ENCODE measurements at places on chromosomes 11 and 22. TPM values are rescaled to one million over a fixed set of nuclear protein-coding genes. Genes with fewer than 3 reads are reported as not detected.

Gene LRRN4CL
- 31.6 TPM for total RNA-seq

Gene CALCA
- not detected for total RNA-seq

Gene OR4D5
- 0.04 TPM for total RNA-seq

Gene OR2D2
- total RNA-seq: not detected

Gene ST3GAL4
- total RNA-seq: 26.8 TPM

Gene ADORA2A
- 8.9 TPM for total RNA-seq

Gene XKR3
- total RNA-seq: not detected

Gene SYT13
- total RNA-seq: 0.49 TPM

Gene BACE1-AS
- 5.9 TPM for total RNA-seq

DNA sequence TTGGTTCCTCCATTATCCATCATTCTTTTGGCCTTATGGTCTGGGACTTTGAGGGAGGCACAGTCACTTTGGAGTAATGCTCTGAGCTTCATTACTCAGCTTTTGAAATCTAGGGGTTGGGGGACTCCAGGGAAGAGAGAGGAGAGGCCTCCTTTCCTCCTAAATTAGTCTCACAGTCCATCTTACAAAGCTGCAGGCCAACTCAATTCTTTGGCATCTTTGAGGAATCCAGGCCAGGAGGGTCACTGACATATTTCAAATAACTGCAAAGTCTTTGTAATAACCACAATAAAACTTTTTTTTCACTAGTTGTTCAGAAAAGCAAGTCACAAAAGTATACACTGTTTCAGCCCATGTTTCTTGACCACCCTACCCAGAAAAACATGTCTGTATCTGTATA lies 73.3 kb upstream of the FAR1 start:
- no peaks in the 10 kb centered on the region for H3K4me1 ChIP-seq
- no peak overlapping the region for H3K27ac ChIP-seq
- no peak for DNase-seq
- no peak overlapping the region for H3K4me3 ChIP-seq
- H3K27me3 ChIP-seq: peaks cover 2% of the 10 kb centered on the region

DNA sequence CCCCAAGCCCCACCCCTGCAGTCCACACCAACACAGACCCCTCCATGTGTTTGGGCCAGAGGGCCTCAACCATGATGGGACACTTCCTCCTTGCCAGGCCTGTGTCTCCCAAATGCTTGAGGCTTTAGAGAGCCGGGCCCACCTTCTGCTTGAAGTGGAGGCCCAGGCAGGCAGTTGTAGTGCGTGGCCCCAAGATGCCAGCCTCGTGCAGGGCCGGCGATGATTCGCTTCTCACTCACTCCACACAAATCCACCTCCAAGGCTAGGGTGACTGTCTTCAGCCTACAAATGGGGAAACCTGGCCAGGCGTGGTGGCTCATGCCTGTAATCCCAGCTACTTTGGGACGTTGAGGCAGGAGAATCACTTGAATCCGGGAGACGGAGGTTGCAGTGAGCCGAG lies 5.7 kb downstream of the PRR5 start:
- no peak overlapping the region for H3K27ac ChIP-seq
- H3K27me3 ChIP-seq: peaks cover 3% of the 10 kb centered on the region
- peaks cover 56% of the 10 kb centered on the region for H3K4me1 ChIP-seq

GRCh38 chr11:11346303-11346702 lies 6.7 kb downstream of the CSNK2A3 start:
- H3K36me3 ChIP-seq: no peaks in the 10 kb centered on the region
- DNase-seq: no peak
- H3K27ac ChIP-seq: no peak overlapping the region
- H3K4me3 ChIP-seq: no peak overlapping the region
- H3K4me1 ChIP-seq: peaks cover 39% of the 10 kb centered on the region

DNA sequence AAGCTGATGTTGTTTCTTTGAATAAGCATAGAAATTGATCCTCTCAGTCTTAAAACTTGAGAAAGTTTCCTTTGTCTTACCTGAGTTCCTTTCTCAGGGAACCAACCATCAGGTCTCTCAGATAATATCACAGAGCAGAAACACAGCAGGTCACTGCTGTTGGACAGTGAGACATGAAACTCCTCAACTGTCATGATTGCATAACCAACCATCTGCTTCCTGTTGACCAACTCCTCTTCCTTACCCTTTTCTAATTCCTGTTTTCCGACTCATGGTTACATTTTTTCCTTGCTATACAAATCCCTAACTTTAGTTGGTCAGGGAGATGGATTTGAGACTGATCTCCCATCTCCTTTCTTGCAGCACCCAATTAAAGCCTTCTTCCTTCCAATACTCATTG lies 845.3 kb downstream of the FAM181B start:
- no peaks in the 10 kb centered on the region for H3K36me3 ChIP-seq
- DNase-seq: no peak
- H3K4me3 ChIP-seq: no peak overlapping the region
- no peaks in the 10 kb centered on the region for H3K27me3 ChIP-seq

DNA sequence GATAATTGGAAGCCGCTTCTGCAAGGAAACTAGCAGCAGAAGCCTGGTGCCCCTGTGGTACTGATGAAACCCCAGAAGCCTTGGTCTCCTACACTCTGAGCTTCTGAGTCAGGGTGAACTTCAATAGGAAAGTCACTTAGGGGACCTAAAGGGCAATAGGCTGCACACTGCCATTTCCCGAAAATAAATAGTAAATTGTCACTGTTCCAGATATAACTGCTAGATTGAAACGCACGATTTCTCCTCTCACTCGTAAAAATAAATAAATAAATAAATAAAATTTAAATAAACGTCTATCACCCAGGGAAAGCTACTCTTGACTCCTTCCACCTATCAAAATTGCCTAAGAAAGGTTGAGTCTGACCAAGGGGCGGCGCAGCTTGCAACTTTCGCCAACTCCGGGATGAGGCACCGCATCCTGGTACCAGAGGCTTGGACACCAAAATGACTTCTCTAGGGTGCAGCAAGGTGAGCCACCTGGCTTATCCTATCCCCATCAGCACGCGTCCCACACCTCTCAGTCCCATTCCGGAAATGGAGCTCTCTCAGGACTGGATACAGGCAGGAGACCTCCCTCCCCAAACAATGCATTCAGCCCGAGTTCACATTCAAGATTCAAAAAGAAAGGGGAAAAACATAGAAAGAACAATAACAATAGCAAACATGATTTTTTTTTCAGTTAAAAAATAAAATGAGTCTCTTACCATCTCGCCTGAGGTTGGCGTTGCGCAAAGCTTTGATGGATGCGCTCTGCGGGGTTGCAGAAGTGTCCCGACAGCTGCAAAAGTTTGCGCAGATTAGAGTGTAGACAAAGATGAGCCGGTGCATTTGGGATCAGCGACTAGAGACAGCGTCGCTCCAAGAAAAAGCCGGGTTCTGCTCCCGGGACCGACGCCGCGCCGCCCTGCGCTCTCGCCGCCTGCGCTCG lies 583 bp downstream of the PDGFD start:
- no peaks in the 10 kb centered on the region for H3K27me3 ChIP-seq
- DNase-seq: peak; percentile 58
- no peaks in the 10 kb centered on the region for H3K36me3 ChIP-seq
- peak overlapping the region; percentile 46 for H3K4me3 ChIP-seq

DNA sequence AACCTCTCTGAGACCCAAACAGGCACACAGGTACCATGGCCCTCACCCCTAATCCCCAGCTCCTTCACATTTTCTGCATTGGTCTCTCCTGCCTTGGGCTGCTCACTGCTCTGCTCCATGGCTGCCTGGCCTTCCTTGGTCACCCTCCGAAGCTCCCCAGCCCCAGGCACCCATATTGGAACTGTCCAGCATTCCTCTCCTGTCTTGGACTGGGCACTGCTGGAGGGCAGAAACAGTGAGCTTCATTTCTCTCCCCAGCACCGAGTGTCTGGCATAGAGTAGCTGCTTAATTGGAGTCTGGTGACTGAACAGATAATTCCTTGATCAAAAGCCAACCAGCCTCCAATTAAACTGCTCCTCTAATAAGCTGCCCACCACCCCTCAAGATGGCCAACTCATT lies 13.2 kb downstream of the PLEKHA7 start:
- H3K4me1 ChIP-seq: peaks cover 7% of the 10 kb centered on the region
- H3K4me3 ChIP-seq: no peak overlapping the region
- no peaks in the 10 kb centered on the region for H3K27me3 ChIP-seq
- no peak overlapping the region for H3K27ac ChIP-seq

DNA sequence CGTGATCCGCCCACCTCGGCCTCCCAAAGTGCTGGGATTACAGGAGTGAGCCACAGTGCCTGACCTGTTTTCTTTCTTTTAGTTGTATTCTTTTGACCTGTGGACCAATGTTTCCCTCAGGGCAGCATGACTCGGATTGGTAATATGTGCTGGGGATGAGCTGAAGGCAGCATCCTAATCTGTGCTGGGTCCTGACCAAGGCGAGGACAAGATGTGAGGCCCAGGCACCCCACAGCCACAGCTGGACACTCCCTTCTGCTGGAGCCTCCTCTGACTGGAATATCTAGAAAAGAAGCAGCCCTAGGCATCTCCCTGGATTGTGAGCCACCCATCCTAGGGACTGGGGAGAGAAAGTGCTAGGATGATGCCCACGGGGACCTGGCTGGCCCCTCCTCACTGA lies 105.4 kb downstream of the PDE2A start:
- H3K27ac ChIP-seq: no peak overlapping the region
- no peaks in the 10 kb centered on the region for H3K36me3 ChIP-seq
- no peak for DNase-seq
- H3K4me1 ChIP-seq: peaks cover 2% of the 10 kb centered on the region

GRCh38 chr11:27234043-27234668 lies 128.9 kb downstream of the CCDC34 start:
- peak overlapping the region; percentile 87 for H3K27ac ChIP-seq
- no peaks in the 10 kb centered on the region for H3K36me3 ChIP-seq
- H3K4me3 ChIP-seq: no peak overlapping the region
- no peaks in the 10 kb centered on the region for H3K27me3 ChIP-seq

DNA sequence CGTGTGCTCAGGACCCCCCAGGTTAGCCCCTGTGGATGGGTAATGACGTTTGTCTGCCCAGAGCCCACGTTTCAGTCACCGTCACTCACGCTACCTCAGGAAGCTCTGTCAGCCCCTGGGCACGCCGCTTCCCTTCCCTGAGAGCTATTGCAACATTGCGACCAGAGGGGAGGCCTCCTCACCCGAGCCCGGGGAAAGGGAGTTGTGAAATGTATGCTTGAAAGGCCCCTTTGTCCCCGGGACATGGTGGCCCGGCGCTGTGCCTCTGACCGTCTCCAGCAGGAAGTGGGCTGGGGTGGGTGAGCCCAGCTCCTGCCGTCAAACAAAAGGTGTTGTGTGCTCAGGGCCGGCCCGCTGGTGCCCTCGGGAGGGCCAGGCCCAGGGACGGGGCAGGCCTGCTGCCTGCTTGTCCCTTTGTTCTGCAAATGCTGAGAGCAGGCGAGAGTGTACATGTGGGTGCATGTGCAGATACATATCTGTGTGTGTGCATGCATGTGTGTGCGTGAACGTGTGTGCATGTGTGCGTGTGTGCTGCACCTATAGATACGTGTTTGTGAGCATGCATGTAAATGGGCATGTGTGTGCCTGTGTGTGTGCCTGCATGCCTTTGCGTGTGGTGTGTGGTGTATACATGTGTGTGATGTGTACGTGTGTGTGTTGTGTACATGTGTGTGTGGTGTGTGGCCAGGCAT lies 1125.0 kb downstream of the BRD1 start:
- peaks cover 6% of the 10 kb centered on the region for H3K27me3 ChIP-seq
- H3K4me3 ChIP-seq: no peak overlapping the region
- H3K4me1 ChIP-seq: peaks cover 2% of the 10 kb centered on the region
- DNase-seq: peak; percentile 15
- no peak overlapping the region for H3K27ac ChIP-seq

DNA sequence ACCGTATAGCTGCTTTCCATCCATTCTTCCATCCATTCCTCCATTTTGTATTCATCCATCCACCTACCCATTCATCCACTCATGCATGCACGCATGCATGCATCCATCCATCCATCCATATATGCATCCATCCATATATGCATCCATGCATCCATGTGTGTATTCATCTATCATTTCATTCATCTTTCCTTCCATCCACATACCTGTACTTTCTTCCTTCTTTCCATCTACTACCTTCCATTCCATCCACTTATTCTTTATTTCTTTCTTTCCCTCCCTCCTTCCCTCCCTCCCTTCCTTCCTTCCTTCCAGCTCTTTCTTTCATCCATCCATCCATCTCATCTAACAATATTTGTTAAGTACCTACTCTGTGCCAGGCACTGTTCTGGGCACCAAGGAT lies 19.9 kb downstream of the KIAA1671 start:
- no peaks in the 10 kb centered on the region for H3K36me3 ChIP-seq
- no peaks in the 10 kb centered on the region for H3K27me3 ChIP-seq
- H3K4me1 ChIP-seq: peaks cover 31% of the 10 kb centered on the region
- no peak overlapping the region for H3K4me3 ChIP-seq
- DNase-seq: no peak

DNA sequence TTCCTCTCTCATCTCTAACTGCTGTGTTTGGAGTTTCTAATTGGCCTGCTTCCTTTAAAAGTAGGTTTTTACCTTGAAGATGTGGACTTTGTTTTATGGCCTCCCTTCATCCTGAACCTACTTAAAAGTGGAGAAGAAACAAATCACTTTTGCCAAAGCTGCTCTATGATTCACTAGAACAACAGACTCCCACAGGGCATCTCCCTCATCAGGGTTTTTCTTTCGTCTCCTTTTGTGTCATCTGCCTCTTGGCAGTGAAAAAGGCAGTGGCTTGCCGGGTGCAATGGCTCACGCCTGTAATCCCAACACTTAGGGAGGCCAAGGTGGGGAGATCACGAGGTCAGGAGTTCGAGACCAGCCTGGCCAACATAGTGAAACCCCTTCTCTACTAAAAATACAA lies 186.6 kb upstream of the MTNR1B start:
- no peaks in the 10 kb centered on the region for H3K4me1 ChIP-seq
- DNase-seq: no peak
- no peaks in the 10 kb centered on the region for H3K27me3 ChIP-seq
- no peak overlapping the region for H3K27ac ChIP-seq
- H3K36me3 ChIP-seq: no peaks in the 10 kb centered on the region

DNA sequence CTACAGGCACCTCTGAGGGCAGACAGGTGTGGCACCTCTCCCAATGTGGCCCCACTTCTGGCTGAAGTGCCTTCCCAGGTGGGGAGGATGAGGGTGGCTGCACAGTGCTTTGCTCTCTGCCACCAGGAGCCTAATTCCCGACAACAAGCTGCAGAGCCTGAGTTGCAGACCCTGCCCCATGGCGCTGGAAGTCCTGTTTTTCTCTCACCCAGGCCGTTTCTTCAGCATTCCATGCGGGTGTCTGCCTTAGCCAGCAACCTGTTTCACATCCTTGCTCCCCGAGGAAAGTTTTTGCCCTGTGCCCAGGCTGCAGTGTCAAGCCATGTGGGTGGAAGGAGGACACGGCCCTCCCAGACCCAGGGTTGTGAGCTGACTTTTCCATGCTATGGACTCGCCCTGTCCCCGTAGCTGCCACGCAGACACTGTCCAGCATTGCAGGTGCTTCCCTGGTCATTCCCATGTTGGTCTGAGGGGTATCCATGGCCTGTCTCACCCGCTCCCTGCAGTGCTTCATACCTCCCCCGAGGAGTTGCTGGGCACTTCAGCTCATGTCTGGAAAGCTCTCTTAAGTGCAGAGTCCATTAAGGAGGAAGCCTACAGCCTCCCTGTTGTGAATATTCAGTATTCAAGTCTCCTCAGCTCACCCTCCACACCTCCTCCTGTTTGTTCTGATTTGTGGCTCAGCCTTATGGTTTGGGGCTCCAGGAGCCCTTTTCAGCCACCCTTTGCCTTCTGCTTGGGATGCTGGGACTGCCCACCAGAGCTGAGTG lies 2.9 kb downstream of the DAGLA start:
- H3K36me3 ChIP-seq: no peaks in the 10 kb centered on the region
- H3K4me1 ChIP-seq: peaks cover 50% of the 10 kb centered on the region
- no peak for DNase-seq
- H3K4me3 ChIP-seq: no peak overlapping the region

All from muscle of leg (tissue), 16 donors.